Stimulated activated naive CD4-positive, alpha-beta T cell (primary cell): ENCODE measurements at places on chromosomes 4 and X.
A peak's percentile ranks its signal among the peaks of the same experiment; 100 is the strongest.

DNA sequence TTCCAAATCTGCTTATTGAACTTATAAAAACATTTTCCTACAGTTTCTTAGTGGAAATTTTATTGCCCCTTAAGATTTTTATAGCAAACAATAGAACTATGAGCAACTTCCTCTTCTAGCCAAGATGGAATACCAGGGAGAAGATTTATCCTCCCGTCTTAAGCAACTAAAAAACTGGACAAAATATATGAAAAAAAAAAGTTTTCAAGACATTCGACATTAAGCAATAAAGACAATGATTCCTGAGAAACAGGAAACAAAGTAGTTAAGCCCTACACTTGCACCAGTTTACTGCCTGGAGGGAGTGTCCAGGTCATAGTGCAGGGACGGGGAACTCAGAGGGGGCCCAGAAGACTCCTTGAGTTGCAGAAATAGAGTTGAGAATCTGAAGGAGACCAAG is 516.1 kb upstream of the DIPK2B start:
- no peak for DNase-seq

DNA sequence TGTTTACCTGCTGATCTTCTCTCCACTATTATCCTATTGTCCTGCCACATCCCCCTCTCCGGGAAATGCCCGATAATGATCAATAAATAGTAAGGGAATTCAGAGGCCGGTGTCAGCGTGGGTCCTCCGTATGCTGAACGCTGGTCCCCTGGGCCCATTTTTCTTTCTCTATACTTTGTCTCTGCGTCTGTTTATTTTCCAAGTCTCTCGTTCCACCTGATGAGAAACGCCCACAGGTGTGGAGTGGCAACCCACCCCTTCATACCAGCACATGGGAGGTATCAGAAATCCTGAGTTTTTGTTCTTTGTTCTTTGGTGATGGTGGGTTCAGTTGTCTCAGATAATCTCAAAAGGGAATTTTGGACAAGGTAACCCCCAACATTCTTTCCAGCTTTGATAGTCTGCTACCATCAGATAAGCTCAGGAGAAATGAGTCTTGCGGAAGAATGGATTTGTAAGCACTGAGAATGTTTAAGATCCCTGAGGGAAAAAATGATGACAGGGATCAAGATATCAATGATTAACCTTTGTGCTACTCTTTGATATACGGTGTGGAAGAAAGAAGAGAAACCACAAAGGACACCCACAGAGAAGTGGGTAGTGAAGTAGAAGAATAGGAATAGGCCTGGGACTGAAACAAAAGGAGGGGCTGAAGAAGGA is 117.9 kb downstream of the CEP44 start:
- no peak for DNase-seq

- DNase-seq, result no peak
Measured at GRCh38 chrX:135345107-135345589, 35.9 kb downstream of the ETDC start.

GRCh38 chr4:2154215-2154740 is 87.6 kb downstream of the HAUS3 start:
- no peak for DNase-seq

- no peak for DNase-seq
Measured at GRCh38 chrX:9958183-9958582, 9.0 kb upstream of the CLDN34 start.

- peak; percentile 25 for DNase-seq
Measured at GRCh38 chr4:40152637-40153036, 44.2 kb upstream of the RHOH start.
